ENCODE measurements at places on chromosomes 1 and 21.

DNA sequence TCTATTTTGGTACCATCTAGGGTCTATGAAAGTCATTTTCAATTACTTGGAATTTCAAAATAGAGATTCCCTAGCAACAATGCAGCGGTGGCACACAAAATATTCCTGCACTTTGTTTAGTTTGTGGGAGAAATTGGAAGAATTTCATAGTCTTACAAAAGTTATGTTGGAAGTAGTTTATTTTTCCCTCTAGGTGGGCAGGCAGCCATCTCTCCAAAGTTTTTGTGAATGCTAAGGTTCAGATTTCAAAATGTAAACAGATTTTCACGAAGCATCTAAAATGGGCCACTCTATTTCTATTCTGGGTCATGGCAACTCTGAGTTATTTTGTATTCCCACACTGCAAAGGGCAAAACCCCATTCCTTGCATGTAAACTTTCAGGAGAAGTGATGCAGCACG lies 8.0 kb downstream of the SMCP start:
- DNase-seq, result no peak

DNA sequence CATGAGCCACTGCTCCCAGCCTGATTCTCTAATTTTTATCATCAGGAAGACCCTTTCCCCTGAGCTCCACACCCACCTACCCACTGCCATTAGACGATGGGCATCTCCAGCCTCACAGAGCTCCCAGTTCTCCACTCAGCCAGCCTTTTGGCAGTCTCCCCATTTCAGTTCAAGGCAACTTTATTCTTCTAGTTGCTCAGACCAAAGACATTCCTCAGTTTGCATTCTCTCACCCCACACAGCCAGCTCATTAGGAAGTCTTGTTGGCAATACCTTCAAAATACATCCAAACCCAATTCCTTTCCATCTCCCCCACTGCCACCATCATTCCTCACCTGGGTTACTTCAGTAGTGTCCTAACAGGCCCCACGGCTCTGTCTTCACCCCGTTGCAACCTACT lies 53.4 kb upstream of the COX20 start:
- DNase-seq, result no peak

GRCh38 chr1:234554698-234555311 lies 55.2 kb downstream of the IRF2BP2 start:
- no peak for DNase-seq

GRCh38 chr1:107000902-107001301 lies 55.6 kb upstream of the PRMT6 start:
- no peak for DNase-seq

DNA sequence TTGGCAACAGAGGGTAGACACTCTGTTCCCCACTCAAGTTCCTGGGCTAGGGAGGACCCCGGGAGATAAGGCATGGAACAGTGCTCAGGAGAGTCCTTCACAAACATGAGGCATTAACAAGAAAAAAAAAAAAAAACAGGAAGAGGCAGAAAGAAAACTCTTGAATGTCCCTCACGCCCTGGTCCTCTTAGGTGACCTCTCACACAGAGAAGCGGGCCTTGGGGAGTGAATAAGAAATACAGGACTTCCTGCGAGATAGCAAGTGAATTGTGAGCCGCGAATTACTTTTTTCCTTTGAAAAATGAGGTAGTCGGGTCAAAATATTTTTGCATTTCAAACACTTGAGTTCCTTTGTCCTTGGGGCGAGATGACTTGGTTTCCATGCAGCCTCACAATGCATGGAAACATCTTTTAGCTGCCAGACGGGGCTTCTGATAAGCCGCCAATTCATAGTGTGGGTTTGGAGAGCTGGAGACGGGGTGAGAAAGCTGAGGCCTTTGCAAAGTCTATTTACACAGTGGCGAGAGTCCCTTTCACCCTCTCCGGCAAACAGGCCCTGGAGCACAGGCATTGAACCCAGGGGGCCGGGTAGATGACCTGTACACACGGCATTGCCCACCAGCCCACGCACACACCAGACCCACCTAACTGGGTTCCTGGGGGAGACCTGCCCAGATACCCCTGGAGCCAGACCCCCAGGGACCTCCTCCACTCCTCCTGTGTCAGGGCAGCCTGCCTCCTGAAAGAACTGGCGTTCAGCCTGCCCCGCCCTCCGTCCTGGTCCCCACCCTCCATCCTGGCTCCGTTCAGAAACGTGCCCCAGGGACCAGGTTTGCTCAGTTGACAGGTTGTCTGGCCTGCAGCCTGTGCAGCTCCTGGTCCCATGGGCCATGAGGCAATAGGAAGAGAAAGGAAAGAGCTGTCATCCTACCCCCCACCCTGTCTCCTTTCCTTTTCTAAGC lies 192.3 kb downstream of the PRDM16 start:
- no peak for DNase-seq

GRCh38 chr1:200436436-200436835 lies 26.6 kb upstream of the ZNF281 start:
- DNase-seq, result no peak

Measured in left renal cortex interstitium (tissue), 4 donors.